HFFc6 (cell line): ENCODE measurements at places on chromosomes 1 and 21.
A peak's percentile ranks its signal among the peaks of the same experiment; 100 is the strongest.

GRCh38 chr1:62435231-62436038 is 1.4 kb upstream of the USP1 start:
- DNase-seq: no peak
- peaks cover 7% of the 10 kb centered on the region for H3K27me3 ChIP-seq
- H3K36me3 ChIP-seq: peaks cover 15% of the 10 kb centered on the region
- H3K27ac ChIP-seq: peak overlapping the region; percentile 100
- H3K4me3 ChIP-seq: peak overlapping the region; percentile 95

GRCh38 chr21:25970254-25970930 is 200.2 kb downstream of the APP start:
- peaks cover 57% of the 10 kb centered on the region for H3K36me3 ChIP-seq
- H3K27me3 ChIP-seq: no peaks in the 10 kb centered on the region
- H3K4me3 ChIP-seq: no peak overlapping the region
- no peak for DNase-seq
- no peak overlapping the region for H3K27ac ChIP-seq

DNA sequence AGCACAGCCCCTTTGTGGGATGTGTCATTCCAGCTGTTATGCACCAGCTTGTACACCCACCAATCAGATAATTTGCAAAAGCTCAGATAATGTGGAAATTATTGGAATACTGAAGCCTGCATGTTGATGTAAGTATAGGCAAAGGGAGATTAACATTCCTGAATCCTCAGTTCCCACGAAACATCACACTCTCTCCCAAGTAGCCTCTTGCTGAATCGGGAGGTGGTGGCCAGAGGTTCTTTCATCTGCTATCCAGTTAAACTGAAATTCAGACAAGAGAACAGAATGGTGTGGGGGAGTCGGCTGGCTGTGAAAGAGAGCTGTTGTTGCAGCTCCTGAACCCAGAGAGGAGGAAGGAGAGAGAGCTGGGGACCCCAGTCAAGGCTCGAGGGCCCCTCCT is 170.9 kb downstream of the ZBTB18 start:
- H3K36me3 ChIP-seq: no peaks in the 10 kb centered on the region; the same call in 1 of the 2 replicates
- no peak overlapping the region for H3K27ac ChIP-seq
- H3K4me1 ChIP-seq: peaks cover 12% of the 10 kb centered on the region

GRCh38 chr1:199678771-199679170 is 348.7 kb upstream of the NR5A2 start:
- no peak for DNase-seq
- H3K27me3 ChIP-seq: no peaks in the 10 kb centered on the region
- no peak overlapping the region for H3K4me3 ChIP-seq
- no peaks in the 10 kb centered on the region for H3K4me1 ChIP-seq
- H3K27ac ChIP-seq: no peak overlapping the region
- H3K36me3 ChIP-seq: no peaks in the 10 kb centered on the region

DNA sequence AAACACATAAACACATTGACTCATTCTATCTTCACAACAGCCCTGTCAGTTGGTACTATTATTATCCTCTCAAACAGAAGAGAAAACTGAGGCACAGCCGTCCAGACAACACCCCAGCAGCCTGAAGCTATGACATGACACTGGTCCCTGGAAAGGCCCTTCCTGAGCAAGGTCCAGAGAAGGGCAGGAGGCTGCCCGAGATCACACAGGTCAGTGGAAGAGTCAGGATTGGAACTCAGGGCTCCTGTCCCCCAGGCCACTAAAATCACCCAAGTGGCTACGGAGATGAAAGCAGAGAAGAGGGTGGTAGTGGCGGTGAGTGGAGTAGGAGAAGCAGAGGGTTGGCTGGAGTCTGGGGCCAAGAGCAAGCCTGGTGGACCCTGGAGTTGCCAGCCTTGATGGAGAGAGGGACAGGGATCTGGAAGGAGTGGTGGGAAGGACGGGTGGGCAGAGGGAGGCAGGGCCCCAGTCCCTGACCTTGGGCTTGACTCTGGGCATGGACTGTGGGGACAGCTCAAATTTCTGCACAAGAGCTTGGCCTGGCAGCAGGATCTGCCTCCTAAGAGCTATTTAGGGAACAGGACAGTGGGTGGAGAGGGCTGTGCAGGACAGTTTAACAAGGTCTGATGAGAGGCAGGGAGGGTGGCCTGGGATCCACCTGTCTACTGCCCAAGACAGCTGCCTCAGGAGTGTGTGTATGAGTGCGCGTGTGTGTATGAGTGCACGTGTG is 15.8 kb downstream of the MYOM3 start:
- peaks cover 21% of the 10 kb centered on the region for H3K27me3 ChIP-seq
- H3K4me3 ChIP-seq: no peak overlapping the region
- no peaks in the 10 kb centered on the region for H3K36me3 ChIP-seq
- no peak overlapping the region for H3K27ac ChIP-seq
- no peak for DNase-seq

- H3K27ac ChIP-seq: no peak overlapping the region
- H3K27me3 ChIP-seq: peaks cover 1% of the 10 kb centered on the region; the same call in 1 of the 2 replicates
- H3K36me3 ChIP-seq: no peaks in the 10 kb centered on the region
- H3K4me3 ChIP-seq: no peak overlapping the region
- H3K4me1 ChIP-seq: no peaks in the 10 kb centered on the region
Observed at GRCh38 chr1:14137411-14138134, 437.6 kb downstream of the PRDM2 start.

GRCh38 chr1:229842302-229843255 is 216.5 kb downstream of the URB2 start:
- H3K36me3 ChIP-seq: no peaks in the 10 kb centered on the region
- no peak for DNase-seq
- H3K27me3 ChIP-seq: peaks cover 3% of the 10 kb centered on the region

GRCh38 chr1:201861448-201861847 is 27.2 kb upstream of the SHISA4 start:
- no peaks in the 10 kb centered on the region for H3K4me1 ChIP-seq
- H3K4me3 ChIP-seq: no peak overlapping the region
- H3K36me3 ChIP-seq: peaks cover 42% of the 10 kb centered on the region
- no peak overlapping the region; the same call in 1 of the 2 replicates for H3K27ac ChIP-seq
- no peaks in the 10 kb centered on the region for H3K27me3 ChIP-seq
- no peak for DNase-seq

GRCh38 chr21:28522014-28522799 is 470.5 kb downstream of the LTN1 start:
- DNase-seq: peak; percentile 57
- no peaks in the 10 kb centered on the region for H3K27me3 ChIP-seq
- H3K4me3 ChIP-seq: no peak overlapping the region
- H3K4me1 ChIP-seq: peaks cover 41% of the 10 kb centered on the region
- peak overlapping the region; percentile 51 for H3K27ac ChIP-seq
- H3K36me3 ChIP-seq: no peaks in the 10 kb centered on the region

GRCh38 chr21:32702702-32703101 is 25.1 kb downstream of the SYNJ1 start:
- peaks cover 7% of the 10 kb centered on the region for H3K36me3 ChIP-seq
- peak overlapping the region; percentile 61 for H3K4me3 ChIP-seq
- H3K4me1 ChIP-seq: peaks cover 49% of the 10 kb centered on the region

DNA sequence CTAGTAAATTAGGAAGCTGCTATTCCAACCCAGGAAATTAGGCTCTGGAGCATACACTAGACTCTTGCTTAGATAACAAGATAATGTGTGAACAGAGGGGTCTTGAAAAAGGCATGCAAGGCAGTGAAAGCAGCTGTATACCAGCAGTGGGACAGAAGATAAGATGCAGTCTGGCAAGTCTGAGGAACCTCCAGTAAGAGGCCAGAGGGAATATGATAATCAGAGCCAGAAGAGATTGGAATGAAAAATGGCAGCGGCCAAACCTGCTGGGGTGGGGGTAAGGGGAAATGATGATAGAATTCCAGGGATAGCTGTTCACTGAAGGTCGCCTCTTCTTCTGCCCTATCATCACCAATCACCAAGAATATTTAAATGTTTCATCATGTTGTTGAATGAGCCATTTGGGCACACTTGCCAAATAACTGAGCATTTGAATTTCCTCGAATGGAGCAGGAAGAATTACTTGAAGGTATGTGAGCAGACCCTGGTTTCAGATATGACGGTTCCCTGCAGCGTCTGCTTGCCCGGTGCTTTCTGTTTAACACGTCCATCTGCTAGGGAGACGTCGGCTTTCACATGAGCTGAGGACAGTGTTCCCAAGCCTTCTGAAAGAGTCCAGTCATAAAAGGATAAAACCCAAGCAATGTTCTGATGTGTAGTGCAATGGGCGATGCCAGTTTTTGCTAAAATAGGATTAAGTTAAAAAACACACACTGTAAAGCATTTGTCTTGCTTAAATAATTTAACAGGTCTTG is 173.3 kb downstream of the RWDD3 start:
- no peak overlapping the region for H3K27ac ChIP-seq
- H3K27me3 ChIP-seq: no peaks in the 10 kb centered on the region
- no peaks in the 10 kb centered on the region for H3K4me1 ChIP-seq
- no peaks in the 10 kb centered on the region for H3K36me3 ChIP-seq

DNA sequence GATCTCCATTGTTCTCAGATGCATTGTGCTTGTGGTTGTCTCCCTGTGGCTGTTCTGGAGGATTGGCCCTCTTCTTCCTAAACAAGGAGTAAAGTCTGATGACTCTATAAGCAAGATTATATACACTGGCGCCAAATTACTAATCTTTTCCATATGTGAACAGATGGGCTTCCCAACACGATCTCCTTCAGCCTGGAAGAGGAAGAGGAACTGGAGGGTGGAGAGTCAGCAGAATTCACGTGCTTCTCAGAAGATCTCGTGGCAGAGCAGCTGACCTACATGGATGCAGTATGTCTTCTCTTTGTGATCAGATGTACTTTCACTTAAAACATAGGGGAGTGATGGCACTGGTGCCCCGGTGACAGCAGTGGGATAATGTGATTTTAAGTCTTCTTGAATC is 78.7 kb downstream of the RGL1 start:
- H3K36me3 ChIP-seq: peaks cover 41% of the 10 kb centered on the region
- no peaks in the 10 kb centered on the region for H3K27me3 ChIP-seq
- H3K4me3 ChIP-seq: no peak overlapping the region

- H3K27me3 ChIP-seq: peaks cover 5% of the 10 kb centered on the region; the same call in 1 of the 2 replicates
- peak overlapping the region; percentile 71 for H3K27ac ChIP-seq
- DNase-seq: no peak
Observed at GRCh38 chr1:37549341-37549740, 4.8 kb downstream of the SNIP1 start.

- no peak overlapping the region for H3K27ac ChIP-seq
- H3K4me3 ChIP-seq: no peak overlapping the region
- DNase-seq: no peak
Observed at GRCh38 chr1:185427264-185427663, 110.2 kb upstream of the IVNS1ABP start.

DNA sequence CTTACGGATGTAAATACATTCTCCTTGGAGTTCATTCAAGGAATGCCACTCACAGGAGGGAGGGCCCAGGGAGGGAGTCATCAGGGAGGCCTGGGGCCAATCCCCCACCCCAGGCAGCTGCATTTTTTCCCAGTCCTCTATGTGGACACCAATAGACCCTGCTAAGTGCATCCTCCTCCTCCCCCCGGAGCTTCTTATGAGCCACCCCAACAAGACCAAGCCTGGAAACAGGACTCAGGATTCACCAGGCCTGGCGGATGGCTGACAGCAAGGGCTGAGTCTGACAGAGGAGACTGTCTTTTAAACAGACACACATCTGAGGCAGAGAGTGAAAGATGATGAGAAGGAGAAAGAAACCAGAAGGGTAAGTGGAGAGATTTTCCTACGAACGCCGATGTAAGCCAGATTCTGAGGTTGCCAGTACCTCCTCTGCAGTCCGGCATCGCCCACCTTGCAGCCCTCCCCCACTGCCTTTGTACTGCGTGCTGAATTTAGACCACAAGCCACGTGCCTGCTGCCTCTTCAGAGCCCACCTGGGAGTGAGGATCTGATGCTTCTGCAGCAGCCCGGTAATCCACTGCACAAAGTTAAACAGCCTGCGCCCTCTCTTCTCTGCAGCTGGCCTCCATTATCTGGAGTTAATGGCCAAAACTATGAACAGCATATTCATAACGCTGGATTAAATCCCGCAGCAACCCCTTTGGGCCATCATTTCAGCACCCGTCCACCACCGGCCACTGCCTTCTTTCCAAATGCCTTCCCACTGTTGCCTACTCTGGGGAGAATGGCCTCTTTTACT is 17.6 kb upstream of the SFPQ start:
- no peak overlapping the region; the same call in 1 of the 2 replicates for H3K27ac ChIP-seq
- peaks cover 12% of the 10 kb centered on the region for H3K4me1 ChIP-seq
- no peak for DNase-seq
- no peak overlapping the region for H3K4me3 ChIP-seq

DNA sequence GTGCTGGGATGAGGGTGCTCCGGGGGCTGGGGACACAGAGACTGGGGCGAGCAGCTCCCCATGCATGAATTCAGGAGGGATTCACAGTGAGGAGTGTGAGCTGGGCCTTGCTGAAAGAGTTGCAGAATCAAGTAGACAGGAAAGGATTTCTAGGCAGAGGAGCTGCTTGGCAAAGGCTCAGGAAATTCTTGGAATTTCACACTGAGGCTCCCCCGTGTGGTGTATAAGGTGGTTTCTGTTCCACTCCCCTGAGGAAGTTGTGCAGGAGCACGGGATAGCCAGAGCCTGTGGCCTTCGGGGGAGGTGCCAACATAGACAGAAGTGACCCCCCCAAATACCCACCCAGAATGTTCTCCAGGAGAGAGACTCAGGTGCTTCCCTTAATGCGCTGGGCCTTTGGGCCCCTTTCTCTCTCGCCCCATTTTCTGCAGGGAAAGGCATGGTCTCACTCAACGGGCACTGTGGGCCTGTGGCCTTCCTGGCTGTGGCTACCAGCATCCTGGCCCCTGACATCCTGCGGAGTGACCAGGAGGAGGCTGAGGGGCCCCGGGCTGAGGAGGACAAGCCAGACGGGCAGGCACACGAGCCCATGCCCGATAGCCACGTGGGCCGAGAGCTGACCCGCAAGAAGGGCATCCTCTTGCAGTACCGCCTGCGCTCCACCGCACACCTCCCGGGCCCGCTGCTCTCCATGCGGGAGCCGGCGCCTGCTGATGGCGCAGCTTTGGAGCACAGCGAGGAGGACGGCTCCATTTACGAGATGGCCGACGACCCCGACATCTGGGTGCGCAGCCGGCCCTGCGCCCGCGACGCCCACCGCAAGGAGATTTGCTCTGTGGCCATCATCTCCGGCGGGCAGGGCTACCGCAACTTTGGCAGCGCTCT is 58.5 kb upstream of the ACTL8 start:
- peaks cover 3% of the 10 kb centered on the region for H3K27me3 ChIP-seq
- peak; percentile 79 for DNase-seq
- peaks cover 7% of the 10 kb centered on the region for H3K4me1 ChIP-seq
- H3K4me3 ChIP-seq: no peak overlapping the region
- H3K27ac ChIP-seq: peak overlapping the region; percentile 29; the same call in 1 of the 2 replicates
- H3K36me3 ChIP-seq: peaks cover 11% of the 10 kb centered on the region; the same call in 1 of the 2 replicates
